Inflammatory macrophage treated with lipopolysaccharide for 4 hours (primary cell): ENCODE measurements at places on chromosomes 16 and 17.

- no peak for DNase-seq
Observed at GRCh38 chr16:21084631-21085225, 65.9 kb downstream of the DNAH3 start.

- no peak for DNase-seq
Observed at GRCh38 chr17:33561569-33562334, 268.7 kb upstream of the ASIC2 start.

- no peak for DNase-seq
Observed at GRCh38 chr17:51818777-51819176, 339.7 kb downstream of the CA10 start.

DNA sequence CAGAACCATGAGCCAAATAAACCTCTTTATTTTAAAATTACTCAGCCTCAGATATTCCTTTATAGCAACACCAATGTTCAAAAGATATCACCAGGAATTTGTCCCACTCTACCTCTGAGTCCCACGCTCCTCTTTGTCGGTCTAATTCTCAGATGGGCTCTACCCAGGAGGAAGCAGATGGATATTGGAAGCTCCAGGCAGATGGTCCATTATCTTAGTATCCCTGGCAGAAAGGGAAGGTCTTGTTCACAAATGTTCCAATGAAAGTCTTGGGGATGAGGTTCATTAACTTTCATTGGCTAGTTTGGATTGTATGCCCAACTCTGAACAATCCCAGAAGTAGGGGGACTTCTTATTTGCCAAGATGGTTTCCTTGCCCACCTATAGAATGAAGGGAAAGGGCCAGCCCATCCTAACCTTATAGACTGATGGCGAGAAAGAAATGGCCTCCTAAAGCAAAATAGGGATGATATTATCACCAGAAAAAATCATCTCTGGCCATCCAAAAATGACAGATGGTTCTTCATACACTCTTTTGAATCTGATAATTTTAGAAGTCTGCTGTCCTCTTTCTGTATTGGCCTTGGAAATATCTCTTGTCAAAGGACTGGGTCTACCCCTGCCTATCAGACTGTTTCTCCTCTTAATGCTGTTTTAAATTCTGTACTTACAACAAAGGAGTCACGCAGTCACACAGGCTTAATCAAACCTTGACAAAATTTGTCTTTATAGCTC lies 21.3 kb upstream of the ELAC2 start:
- no peak for DNase-seq

GRCh38 chr17:2695961-2696760 lies 15.4 kb downstream of the CLUH start:
- no peak for DNase-seq

- DNase-seq: no peak
Observed at GRCh38 chr16:54385141-54385540, 98.6 kb upstream of the IRX3 start.

DNA sequence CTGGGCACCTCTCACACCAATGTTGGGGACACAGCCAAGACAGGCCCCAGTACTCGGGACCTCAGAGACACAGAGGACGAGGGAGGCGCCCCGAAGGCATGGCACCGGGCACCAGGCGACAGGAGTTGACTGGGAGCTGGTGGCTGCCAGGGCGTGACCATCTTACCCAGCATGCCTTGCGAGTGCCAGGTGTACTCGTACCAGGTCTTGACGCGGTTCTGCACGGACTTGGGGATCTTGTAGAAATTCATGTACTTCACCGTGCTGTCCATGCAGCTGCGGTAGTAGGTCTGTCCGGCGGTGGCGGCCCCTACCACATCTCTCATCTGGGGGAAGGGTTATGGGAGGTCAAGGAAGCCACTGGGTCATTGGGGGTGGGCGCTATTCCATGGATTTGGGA lies 67.3 kb downstream of the CNGB1 start:
- DNase-seq: no peak

GRCh38 chr17:73840829-73841228 lies 196.6 kb upstream of the SDK2 start:
- DNase-seq: no peak

- DNase-seq: peak; percentile 29
Observed at GRCh38 chr16:89476811-89477261, 13.5 kb downstream of the ANKRD11 start.

DNA sequence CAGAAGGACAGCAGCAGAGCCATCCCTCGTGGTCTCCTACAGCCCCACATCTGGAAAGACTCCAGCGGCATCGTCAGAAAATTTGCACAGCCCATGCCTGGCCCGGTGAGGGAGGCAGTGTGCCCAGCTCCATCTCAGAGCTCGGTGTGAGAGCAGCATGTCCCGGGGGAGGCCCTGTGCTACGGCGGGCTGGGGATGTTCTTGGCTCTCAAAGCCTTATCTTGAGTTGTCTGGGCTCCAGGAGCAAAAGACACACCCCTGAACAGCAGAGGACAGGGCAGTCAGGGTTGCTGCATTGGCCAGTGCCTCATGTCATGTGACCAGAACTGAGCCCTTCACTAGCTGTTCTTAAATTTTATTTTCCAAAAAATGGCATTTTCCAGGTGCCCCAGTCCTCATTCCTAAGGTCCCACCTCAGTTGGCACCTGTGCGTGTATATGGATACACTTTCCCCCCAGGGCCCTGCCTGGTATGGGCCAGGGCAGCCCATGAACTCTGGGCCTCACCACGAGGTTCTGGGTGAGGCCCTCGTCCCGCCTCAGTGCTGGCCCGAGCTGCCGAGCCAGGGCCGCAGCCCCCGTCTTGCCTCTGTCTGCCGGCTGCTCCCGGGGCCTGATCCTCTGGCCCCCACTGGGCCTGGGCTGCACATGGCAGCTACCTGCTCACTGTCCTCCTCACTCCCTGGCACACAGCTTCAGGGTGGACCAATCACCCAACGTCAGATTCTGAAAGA lies 3.0 kb downstream of the NUDT16L1 start:
- DNase-seq: no peak

- no peak for DNase-seq
Observed at GRCh38 chr16:71479420-71479819, 9.7 kb downstream of the ZNF19 start.

- no peak for DNase-seq
Observed at GRCh38 chr16:6267682-6268081, 1065.0 kb upstream of the RBFOX1 start.

DNA sequence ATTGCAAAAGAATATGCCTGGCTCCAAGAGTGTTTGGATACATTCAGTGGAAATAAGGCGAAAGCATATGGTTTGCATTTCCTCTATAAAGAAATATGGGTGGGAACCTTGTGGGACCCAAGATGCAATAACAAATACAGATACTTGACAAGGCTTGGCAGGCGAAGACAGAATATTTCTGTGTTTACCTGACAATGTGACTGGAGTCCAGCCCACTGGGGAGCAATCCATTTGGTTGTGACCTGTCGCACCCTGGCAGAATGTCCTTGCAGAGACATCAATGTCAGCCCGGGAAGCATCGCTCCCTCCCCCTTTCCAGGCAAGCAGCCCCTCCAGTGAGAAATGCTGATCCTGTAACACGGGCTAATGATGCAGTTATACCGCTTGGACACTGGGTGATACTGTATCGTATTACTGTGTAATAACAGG lies 296.6 kb downstream of the MAF start:
- DNase-seq: no peak

- DNase-seq: no peak
Observed at GRCh38 chr16:80611171-80611929, 70.6 kb downstream of the DYNLRB2 start.

DNA sequence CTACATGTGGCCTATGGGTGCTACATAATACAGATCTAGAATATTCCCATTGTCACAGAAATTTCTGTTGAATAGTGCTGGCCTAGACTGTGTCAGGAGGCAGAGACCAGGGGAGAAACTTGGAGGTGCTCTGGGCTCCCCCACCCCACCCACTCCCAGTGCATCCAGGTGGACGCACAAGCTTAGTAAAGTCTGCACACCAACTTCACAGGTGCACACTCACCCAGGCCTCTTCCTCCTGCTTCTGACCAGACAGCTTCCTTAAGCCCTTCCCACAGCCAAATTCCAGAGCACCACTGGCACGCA lies 7.6 kb upstream of the CNP start:
- DNase-seq: no peak

DNA sequence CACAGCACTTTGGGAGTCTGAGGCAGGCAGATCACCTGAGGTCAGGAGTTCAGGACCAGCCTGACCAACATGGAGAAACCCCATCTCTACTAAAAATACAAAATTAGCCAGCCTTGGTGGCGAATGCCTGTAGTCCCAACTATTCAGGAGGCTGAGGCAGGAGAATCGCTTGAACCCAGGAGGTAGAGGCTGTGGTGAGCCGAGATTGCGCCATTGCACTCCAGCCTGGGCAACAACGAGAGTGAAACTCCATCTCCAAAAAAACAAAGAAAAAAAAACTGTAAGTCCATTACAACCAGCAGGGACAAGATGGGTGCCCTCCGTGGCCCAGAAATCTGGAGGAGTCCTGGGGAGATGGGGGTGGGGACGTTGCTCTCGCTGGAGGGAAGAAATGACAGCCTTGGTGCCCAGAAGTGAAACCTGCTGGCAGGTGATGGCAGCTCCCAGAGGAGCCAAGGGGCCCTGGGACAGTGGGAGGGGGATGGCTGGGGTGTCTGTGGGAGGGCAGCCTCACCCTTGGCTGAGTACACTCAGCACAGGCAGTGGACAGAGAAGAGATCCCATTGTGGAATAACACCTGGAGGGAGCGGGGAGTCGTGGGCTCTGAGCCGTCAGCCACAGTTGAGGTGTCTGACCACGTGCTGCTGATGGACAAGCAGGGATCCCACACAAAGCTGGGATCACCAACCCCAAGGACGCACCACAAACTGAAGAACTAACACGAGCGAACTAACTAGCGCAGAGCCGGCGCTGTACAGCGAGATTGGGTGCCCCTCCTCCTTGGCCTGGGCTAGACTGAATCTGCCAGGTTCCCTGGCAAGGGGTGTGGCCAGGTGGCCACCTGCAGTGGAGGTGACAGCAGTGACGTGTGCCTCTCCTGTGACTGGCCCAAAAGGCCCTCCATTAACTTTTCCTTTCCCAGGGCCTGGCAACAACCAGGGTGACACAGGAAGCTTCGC lies 46.9 kb upstream of the BAHCC1 start:
- DNase-seq: no peak

DNA sequence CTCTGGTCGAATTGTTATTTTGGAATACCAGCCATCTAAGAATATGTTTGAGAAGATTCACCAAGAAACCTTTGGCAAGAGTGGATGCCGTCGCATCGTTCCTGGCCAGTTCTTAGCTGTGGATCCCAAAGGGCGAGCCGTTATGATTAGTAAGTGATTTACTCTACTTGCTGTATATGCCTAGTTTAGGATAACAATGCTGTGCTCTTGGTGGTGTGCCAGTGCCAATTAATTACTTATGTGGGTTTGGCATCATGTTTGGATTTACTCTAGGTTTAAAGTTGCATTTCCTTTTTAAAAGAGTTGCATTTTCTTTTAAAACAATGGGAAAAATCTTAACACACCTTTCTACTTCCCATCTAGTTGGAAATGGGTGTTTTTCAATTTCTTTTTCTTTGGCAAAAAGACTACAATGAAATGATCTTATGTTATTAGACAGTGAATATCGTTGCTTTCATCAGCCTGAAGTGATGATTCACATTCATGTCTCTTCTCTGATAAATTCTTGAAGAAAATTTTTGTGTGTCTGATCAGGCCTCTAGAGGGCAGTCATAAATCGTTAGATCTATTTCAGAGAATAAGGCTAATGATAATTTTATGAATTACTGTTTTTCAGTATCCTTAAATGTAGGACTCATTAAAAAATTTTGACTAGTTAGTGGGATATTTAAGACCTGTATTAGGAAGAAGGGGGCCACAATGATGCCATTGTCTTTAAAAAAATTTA lies 5.6 kb downstream of the SF3B3 start:
- peak; percentile 62 for DNase-seq

GRCh38 chr16:21989751-21990150 lies 11.2 kb downstream of the PDZD9 start:
- DNase-seq: no peak

DNA sequence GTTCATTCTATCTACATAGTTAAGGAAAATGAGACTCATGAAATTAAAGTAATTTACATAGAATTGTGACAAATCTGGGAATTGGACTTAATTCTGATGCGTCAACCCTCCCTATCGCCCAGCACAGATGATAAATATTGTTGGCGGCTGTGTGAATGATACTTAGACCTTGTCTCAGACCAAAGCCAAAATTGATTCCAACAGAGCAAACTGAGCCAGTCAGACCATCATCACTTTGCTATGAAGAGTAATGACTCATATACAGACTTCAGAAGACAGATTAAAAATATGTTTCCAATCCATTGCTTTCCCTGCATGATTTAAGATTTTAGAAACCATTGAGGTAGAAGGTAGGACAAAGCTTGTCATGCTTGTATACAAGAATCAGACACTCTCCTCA lies 1156.7 kb upstream of the CDH8 start:
- DNase-seq: no peak

- DNase-seq: no peak
Observed at GRCh38 chr17:15012351-15012980, 252.7 kb downstream of the PMP22 start.

DNA sequence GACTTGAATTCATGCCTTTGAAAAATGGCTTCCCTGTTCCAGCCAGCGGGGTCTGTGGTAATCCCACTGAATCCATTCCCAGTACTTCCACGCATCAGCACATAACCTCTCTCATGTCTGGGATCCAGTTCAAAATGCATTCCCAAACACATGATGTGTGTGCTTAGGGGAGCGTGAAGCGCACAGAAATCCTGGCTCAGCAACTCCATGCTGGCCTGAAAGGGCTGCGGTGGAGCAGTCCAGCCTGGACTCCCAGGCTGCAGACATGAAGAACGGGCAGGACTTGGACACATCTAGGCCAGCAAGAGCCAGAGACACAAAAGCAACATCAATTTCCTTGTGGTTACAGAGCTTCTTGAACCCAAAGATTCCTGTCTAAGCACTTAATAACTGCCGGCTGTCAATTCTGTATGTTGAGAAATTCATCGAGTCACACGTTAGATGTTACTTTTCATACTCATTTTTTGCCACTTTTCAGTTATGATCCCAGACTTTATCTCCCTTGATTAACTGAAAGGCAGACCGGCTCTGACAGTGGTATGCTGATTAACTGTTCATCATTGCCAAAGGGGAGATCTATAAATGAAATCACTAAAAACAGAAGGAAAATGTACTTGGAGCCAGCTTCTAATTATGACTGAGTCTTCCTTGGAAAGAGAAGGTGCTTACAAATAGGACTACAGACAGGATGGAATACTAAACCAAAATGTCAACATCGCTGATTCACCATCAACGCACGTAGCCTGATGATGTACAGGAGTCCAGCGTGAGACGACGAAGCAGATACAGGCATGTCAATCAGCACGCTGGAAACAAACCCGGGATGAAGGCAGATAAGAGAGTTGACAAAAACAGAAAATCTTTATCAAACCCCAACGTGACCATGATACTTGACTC lies 23.0 kb downstream of the NSMCE1 start:
- DNase-seq: no peak
